ENCODE measurements at places on chromosomes 7 and 10. TPM values are rescaled to one million over a fixed set of nuclear protein-coding genes. Genes with fewer than 3 reads are reported as not detected.

- peaks cover 44% of the 10 kb centered on the region for H3K36me3 ChIP-seq
- H3K27me3 ChIP-seq: no peaks in the 10 kb centered on the region
- no peak overlapping the region for H3K4me3 ChIP-seq
- DNase-seq: no peak
- no peak overlapping the region for H3K27ac ChIP-seq
These were observed 90.3 kb downstream of the TRRAP start for GRCh38 chr7:98968621-98969020.

DNA sequence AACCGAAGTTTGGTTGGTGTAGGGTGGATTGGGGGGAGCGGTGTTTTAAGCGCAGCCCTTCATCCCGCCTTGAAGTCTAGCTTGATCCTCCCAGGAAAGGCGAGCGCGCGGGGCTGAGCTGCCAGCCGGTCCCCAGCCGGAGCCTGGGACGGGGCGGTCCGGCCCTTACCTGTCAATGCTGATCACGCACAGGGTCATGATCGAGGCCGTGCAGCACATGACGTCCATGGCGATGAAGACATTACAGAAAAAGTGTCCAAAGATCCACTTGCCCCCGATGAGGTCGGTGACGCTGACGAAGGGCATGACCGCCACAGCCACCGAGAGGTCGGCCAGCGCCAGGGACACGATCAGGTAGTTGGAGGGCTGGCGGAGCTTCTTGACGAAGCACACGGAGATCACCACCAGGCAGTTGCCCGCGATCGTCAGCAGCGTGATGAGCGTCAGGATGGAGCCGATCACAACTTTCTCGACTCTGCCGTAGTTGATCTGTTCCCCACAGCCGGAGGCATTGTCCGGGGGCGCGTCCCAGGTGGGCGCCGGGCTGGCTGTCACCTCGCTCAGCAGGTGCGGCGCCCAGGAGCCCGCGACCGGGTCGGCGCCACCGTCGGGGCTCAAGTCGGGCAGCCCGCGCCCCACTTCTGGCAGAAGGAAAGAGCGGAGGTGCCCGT, 740 bp downstream of the HTR7 start:
- no peak overlapping the region for H3K27ac ChIP-seq
- H3K36me3 ChIP-seq: no peaks in the 10 kb centered on the region
- no peak overlapping the region for H3K4me3 ChIP-seq
- H3K27me3 ChIP-seq: no peaks in the 10 kb centered on the region
- DNase-seq: no peak
- no peaks in the 10 kb centered on the region for H3K4me1 ChIP-seq

GRCh38 chr10:106440767-106441166, 723.7 kb downstream of the SORCS1 start:
- no peaks in the 10 kb centered on the region for H3K27me3 ChIP-seq
- no peak overlapping the region for H3K4me3 ChIP-seq
- H3K27ac ChIP-seq: no peak overlapping the region

- no peaks in the 10 kb centered on the region for H3K4me1 ChIP-seq
- H3K36me3 ChIP-seq: no peaks in the 10 kb centered on the region
- no peak overlapping the region for H3K27ac ChIP-seq
- no peak overlapping the region for H3K4me3 ChIP-seq
These were observed 437.5 kb upstream of the FOXK1 start for GRCh38 chr7:4244635-4245034.

VAX1 gene
- not detected for total RNA-seq

ITIH5 gene
- not detected for total RNA-seq

Data from Karpas-422 (cell line).